ENCODE measurements at places on chromosomes 6 and 20. TPM values are rescaled to one million over a fixed set of nuclear protein-coding genes. Genes with fewer than 3 reads are reported as not detected.

The ZNF311 gene
- 0.57 TPM for polyA plus RNA-seq

The HLA-DQA1 gene
- polyA plus RNA-seq, result not detected

The SAMD3 gene
- polyA plus RNA-seq, result 0.13 TPM

The ULBP2 gene
- polyA plus RNA-seq, result 0.15 TPM

The RIN2 gene
- polyA plus RNA-seq, result 22.3 TPM

The FITM2 gene
- polyA plus RNA-seq, result 2.3 TPM

The POU5F1 gene
- 0.94 TPM for polyA plus RNA-seq

The MYH7B gene
- polyA plus RNA-seq, result 0.42 TPM

The DLL1 gene
- polyA plus RNA-seq, result 3.6 TPM

The NKX2-4 gene
- polyA plus RNA-seq, result not detected

The HLA-DRB1 gene
- 77.2 TPM for polyA plus RNA-seq

The PRR18 gene
- 1.5 TPM for polyA plus RNA-seq
